ENCODE measurements at places on chromosomes 7 and 10.

DNA sequence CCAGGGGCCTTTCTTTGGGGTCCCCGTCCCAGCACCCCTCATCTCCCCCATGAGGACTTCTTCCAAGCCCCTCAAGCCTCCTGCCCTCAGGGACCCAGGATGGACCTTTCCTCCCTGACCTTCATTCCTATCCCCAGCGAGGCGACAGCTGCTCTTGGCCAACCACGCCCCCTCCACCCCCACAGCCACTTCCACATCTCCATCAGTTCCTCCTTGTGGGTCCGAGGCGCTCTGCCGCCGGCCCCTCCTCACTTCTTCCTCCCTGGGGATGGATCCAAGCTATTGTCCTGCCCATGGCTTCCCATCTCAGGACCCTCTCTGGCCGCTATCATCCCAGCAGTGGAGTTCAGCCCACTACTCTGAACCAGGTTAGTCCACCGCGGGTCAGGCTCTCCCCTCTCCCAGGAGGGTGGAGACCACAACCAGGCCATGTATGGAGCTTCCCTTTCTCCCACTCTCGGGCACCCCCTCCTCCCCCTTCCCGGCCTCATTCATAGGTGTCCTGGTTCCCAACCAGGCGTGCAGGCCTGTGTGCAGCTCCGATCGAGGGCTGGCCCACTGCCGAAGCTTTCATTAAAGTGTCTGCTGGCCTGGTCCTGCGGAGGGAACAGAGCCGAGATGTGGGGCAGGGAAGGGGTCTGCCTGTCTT is 1.7 kb upstream of the SH2B2 start:
- no peak for DNase-seq

- DNase-seq = no peak
Observed at GRCh38 chr7:43491984-43492383, 90.9 kb upstream of the STK17A start.

DNA sequence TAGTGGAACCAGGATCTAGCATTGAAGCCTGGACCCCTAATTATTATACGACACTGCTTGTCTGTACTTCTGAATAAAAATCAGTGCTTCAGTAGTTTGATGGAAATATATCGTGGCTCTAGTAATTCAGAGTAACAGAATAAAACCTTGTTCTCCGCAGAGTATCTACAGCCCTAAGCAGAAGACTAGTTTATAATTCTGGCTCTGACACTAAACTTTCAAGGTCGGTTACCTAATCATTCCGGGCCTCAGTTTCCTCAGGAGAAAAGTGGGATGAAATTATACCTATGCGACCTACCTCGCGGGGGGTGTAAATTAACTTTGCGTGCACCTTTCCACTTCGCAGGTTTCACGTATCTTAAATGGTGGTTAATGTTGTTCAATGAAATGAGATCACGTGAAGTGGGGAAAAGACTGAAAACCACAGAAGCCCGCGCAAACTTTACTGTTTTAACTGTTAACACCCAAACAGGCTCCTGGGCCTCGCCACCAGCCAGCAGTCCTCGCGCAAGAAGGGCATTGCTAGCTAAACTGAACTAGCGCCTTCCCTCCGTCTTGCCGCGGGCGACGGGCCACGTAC is 615 bp downstream of the THAP5 start:
- DNase-seq = no peak

DNA sequence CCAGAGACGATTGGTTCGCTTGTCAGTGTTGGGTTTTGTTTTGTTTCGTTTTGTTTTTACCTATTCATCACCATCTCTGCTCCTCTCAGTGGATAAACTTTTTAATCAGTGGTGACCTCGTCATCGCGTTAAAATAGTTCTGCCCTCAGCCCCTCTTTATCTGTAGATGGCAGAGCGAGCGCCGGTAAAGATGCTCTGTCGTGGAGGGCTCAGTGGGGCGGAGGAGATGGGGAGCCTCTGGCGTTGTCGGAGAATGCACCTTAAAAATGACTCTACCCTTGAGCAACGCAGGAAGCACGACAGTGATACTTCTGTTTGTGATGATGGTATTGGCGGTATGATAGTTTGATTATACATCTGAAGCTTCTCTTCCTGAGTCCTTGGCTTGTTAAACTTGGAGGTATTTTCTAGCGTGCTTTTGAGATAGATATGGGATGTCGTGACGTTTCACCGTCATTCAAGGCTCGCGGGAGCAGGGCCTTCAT is 554 bp downstream of the CSGALNACT2 start:
- DNase-seq = no peak

DNA sequence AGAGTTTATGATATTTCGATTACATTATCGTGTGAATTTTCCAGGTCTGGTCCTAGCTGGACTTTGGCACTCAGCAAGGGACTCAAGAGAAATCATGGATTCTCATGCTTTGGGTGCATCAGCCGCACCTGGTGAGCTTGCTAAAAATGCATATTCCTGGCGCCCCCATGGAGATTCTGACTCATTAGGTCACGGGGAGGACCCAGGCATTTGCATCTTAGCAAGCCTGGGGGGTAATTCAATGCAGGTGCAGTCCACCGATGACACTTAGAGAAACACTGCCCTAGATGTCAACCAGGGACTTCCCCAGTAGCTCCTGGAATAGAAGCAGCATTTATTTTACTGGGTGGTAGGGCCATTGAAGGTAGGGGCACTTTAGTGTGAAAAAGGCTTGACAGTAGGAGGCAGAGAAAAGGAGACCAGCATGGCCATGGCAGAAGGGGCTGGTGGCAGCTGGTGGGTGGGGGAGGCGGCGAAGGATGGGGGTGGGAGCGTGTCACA is 29.9 kb upstream of the PDCD4 start:
- DNase-seq = no peak

GRCh38 chr7:140263277-140263676 is 86.5 kb upstream of the KDM7A start:
- DNase-seq = no peak

- peak; percentile 64 for DNase-seq
Observed at GRCh38 chr7:110119883-110120581, 970.9 kb upstream of the LRRN3 start.

DNA sequence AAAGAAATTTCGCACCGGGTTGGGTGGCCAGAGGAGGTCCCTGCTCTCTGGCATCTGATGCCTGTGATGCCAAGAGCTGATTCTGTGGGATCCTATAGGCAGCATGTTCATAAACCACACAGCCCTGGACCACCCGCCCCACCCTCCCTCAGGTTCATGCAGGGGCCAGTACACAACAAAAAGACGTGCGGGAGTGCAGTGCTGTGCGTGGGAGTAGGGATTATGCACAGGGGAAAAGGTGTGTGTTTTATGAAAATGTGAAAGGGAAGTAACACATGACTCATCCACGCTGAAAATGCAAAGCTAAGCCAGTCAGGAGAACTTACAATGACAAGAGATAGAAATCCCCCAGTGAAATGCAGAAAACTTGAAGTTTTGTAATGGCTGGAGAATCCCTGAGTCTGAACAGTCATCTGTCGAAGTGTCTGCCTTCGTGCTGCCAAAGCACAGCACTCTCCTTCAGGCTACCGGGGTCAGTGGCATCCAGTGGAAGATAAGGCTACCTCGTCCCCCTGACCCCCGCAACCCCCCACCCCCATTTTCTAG is 1.1 kb downstream of the KIAA1217 start:
- peak; percentile 25 for DNase-seq

DNA sequence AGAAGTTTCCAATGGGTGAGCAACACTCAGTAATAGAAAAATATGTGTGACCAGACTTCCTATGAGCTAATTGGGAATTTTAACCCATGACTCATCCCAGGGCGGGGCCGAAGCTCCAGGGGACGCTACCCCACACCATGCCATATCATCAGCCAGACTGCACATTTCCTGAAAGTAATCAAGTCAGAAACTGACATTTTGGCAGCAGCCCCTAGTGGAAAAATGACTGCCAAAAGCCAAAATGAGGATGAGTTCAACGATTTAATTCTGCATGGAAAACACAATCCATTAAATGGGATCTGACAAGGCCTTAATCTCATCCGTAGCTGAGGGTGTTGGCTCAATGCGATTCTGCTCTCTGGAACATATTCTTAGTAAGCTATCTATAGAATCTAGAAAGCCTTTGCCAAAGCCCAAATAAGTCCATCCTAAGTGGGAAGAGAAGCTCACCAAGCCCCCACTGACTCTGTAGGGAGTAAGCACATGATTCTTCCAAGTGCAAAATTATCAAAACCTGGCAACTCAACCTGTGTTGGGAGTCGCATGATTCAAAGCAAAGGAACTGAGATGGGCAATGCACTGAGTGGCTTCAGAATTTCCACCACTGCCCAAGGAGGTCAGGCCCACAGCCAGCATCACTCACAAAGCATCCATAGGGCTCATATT is 93.1 kb upstream of the PDE1C start:
- DNase-seq = peak; percentile 91

DNA sequence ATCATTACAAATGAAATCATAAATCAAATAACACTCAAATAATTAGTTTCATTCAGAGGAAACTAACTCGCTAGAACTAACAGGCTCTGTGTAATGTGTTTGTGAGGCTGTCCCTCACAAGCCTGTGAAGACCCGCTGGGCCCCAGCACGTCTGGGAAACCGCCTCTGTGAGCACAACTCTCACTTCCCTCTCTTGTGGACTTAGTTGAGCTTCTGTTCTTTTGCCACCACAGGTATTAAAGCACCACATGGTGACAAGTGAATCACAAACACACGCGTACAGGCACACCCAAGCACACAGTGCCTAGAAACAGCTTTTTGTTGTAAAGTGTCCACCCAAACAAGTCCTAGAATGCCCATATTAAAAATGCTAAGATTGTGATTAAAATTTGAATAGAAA is 51.0 kb downstream of the ZNF777 start:
- DNase-seq = no peak

- DNase-seq = peak; percentile 66
Observed at GRCh38 chr7:118372530-118372929, 148.0 kb downstream of the ANKRD7 start.

DNA sequence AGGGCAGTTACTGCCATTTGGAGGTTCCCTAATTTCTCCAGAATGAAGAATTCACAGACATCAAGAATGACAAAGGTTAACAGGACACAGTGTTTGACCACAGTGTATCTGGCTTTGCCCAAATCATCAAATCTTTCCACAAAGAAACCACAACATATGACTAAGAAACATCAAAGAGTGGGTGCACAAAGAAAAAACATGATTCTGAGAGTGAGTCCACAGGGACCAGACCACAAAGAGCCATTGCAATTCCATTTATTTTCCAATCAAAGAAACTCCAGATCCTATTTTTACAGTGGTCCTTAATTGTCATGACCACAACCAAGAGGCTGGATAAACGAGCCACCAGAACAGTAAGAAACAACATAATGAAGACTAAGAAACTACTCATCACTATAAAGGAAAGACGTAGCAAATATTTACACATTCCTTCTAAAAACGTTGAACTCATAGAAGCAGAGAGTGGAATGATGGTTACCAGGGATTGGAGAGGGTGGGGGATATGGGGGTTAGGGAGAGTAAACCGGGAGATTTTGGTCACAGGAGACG is 286.5 kb downstream of the DOCK4 start:
- peak; percentile 50 for DNase-seq

- no peak for DNase-seq
Observed at GRCh38 chr7:50321487-50322067, 17.1 kb downstream of the IKZF1 start.

- no peak for DNase-seq
Observed at GRCh38 chr10:93894516-93895378, 969 bp downstream of the SLC35G1 start.

- DNase-seq = peak; percentile 60
Observed at GRCh38 chr10:14184841-14185315, 145.8 kb downstream of the FRMD4A start.

DNA sequence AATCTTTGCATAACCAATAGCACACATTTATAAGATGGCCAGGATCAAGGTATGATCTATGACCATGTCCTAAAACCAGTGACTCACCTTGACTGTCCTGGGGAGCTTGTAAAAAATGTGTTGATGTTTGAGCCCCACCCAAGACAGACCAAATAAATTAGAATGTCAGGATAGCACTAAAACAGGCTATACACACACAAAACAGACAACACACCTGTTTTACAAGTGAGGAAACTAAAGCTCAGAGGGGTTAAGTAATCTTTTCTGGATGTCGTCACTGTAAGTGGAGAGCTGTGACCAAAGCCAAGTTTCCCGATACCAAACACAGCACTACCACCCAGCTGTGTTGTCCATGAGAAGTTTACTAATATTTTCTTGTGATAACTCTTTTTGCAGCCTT is 84.5 kb downstream of the AVL9 start:
- no peak for DNase-seq

DNA sequence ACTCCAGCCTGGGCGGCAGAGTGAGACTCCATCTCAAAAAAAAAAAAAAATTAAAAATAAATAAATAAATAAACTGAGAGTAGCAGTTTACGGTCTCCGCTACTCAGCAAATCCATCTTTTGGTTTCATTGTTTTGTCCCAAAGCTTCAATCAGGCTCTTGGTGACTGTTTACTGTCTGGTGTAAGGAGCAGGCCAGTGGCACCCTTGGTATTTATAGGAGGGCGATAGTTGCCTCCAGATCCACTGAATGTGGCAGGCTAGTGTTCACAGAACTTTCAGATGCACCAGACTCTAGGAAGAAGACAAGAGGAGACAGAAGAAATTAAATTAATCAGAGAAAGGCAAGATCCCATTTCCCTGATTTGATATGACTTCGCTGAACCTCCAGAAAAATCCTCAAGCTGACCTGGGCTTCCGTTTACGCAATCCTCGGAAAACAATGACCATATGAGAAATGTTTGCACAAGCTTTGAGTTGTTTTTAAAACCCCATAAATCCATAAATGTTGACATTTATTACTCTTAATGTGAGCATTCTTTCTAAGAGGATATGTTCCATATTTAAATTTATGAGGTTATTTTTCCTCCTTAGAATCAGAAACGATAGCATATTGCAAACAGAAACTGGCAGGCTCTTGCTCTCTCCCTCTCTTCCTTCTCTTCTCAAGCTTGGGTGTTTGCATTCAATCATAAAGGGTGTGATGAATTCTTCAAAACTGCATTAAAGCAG is 7.1 kb upstream of the MUC3A start:
- DNase-seq = no peak

DNA sequence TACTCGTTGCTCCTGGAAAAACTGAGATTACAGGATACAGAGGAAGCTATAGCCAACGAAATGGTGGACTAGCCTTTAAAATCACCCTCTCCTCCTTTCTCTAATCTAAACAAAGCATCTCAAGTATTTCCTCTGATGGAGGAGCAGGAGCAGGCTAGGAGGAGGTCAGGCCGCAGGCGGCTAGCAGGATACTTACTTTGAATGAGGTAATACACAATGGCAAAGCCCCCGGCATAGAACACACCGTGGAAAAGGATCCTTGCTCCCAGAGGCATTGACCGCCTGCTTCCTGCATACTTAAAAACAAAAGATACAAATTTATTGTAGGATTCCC is 64.4 kb downstream of the STK17A start:
- DNase-seq = peak; percentile 96

DNA sequence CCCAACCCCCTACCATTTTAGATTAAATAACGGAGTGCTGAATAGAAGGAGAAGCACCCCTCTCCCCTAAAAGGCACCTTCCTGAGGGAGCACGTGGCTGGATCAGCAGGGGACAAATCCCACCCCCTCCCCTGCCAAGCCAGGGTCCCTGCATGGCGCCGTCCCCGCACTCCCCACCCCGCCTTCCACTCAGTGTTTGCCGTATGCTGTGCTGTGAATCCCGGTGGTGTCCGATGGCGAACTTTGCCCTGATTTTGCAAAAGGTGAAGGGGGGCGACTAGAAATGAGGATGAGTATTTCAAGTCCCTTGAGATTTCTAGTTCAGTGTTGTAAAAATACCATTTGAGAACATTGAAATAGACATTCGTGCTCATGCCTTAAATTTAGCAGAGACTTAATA is 83.5 kb upstream of the SH2B2 start:
- no peak for DNase-seq
